Central memory CD4-positive, alpha-beta T cell (primary cell): ENCODE measurements at places on chromosomes 6 and 20.
A peak's percentile ranks its signal among the peaks of the same experiment; 100 is the strongest.

- no peak for DNase-seq
Observed at GRCh38 chr20:38357653-38358207, 11.4 kb downstream of the LBP start.

DNA sequence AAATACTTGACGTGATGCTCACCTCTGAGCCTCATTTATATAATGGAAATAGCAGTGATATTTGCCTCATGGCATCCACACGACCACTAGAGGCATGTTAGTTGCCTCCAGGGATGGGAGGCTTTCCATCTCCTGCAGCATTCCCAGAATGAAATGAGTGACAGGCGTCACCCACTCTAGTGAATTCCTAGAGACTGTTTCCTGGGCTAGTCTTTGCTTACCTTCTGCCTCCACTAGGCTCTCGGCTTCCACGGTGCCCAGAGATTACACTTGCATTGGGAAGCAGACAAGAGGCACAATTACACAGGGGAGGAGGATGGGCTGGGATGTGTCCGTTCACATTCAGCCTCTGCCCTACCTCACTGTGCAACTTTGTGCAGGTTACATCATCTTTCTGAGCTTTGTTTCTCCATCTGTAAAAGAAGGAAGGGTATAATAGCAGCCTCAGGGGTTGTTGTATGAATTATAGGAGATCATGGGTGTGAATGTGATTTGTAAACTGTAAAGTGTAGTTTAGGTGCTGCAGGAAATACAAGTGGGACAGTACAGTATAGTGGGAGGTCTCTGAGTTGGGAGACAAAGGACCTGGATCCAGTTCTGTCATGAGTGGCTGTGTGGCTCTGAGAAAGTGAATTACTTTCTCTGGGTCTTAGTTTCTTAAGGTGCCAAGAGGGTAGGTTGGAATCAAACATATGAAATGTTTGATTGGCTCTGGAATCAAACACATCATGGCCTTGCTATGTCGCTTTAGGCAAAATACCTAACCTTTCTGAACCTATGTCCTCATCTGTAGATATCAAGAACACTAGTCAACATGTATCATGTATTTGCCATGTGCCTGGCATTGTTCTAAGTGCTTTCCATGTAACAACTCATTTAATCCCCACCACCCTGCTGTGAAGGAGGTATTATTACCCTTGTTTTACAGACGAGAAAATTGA lies 3.6 kb upstream of the VSTM2L start:
- no peak for DNase-seq

DNA sequence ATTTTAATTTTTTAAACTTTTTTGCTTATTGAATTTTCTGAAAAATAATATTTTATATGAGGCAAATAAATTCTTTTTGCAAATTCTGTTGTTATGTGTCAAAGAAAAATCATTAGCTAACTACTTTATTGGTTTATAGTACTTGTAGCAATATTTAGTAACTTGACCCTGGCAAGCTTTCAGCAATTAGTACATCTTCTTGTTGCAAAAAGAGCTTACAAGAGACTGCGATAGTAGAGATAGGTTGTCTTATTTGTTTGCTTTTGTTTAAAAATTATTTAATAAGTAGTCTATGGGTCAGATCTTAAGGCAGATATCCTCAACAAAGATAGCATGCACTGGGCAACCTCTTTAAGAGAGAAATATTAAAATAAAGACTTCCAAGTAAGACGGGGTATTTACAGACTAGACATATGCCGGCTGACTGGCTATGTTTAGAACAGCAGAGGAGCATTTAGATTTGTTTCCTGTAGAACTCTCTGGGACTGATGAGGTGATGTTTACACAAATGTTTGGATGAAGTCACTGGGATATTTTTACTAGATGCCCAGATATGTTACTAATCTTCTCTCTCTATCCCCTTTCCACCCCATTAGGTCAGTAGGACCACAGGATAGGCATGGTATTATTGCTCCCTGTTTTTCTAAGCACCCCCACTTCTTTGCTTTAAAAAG lies 25.0 kb downstream of the VGLL2 start:
- DNase-seq: no peak

DNA sequence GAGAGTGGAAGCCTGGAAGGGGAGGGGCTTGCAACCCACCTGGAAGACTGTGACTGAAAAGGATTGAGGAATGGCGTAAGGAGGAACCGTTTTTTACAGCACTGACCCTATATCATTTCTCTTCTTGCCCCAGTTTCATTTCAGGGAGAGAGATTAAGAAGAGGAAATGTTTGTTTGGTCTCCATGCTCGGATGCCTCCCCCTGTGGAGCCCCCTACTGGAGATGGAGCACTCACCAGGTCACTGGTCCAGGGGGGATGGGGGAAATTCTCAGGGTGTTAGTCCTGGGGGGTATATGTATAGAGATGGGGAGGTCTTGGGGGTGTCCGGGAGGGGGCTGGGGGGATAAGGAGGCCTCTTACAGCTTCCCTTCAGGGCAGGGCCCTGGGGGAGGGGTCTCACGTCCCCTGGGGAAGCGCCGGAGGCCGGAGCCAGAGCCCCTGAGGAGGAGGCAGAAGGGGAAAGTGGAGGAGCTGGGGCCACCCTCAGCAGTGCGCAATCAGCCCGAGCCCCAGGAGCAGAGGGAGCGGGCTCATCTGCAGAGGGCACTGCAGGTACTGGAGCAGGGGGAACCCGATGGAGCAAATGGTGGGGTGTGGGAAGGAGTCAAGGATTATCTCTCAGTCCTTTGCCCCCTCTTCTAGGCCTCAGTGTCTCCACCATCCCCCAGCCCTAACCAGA lies 3.2 kb downstream of the CUTA start:
- no peak for DNase-seq

DNA sequence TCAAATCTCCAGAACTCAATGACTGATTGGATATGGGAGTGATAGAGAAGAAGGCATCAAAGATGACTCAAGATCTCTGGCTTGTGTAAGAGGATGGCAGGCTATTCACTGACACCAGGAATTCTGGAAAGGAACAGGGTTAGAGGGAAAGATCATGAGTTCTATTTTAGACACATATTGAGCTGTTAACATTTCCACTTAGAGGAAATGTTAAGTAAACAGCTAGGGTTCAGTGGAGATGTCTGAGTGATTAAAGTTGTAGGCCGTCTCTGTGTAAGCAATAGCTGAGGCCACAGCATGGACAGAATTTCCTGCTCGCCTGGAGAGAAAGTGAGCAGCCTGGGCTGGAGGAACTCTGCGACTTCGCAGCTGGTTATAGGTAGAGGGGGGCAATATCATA lies 21.0 kb downstream of the ZC3H12D start:
- DNase-seq: no peak

DNA sequence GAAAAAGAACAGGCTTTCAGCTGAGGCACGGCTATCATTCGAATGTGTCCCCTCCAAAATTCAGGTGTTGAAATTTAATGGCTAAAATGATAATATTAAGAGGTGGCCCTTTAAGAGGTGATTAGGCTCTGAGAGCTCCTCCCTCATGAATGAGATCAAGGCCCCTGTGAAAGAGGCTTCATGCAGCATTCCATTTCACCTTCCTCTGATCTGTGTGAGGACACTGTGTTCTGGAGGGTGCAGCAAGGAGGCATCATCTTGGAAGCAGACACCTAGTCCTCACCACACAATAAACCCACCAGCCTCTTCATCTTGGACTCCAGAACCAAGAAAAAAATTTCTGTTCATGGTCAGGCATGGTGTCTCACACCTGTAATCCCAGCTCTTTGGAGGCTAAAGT lies 56.4 kb downstream of the PPP1R14C start:
- DNase-seq: no peak

DNA sequence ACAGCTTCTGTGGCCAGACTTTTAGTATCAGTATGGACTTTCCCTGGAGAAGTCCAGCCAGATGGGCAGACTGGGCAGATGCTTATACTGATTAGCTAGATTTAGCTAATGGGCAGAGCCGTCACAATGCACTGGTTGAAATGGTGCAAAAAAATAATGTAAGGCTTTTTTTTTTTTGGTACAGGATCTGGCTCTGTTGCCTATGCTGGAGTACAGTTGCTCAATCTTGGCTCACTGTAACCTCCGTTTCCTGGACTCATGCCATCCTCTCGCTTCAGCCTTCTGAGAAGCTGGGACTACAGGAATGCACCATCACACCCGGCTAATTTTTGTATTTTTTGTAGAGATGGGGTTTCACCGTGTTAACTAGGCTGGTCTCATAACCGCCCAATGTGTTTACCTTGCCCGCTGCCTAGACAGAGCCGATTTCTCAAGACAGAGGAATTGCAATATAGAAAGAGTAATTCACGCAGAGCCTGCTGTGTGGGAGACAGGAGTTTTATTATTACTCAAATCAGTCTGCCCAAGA lies 16.4 kb upstream of the KIFC1 start:
- no peak for DNase-seq

GRCh38 chr6:129592516-129593232 lies 117.3 kb downstream of the ARHGAP18 start:
- DNase-seq: no peak

- no peak for DNase-seq
Observed at GRCh38 chr6:107419733-107420132, 39.6 kb downstream of the PDSS2 start.

- no peak for DNase-seq
Observed at GRCh38 chr20:23588434-23589403, 17.0 kb downstream of the CST9 start.

- no peak for DNase-seq
Observed at GRCh38 chr6:143449082-143449713, 1.3 kb downstream of the ADAT2 start.

- no peak for DNase-seq
Observed at GRCh38 chr6:141359953-141360352, 772.8 kb upstream of the GJE1 start.

- DNase-seq: no peak
Observed at GRCh38 chr6:2467929-2468600, 222.7 kb upstream of the GMDS start.

DNA sequence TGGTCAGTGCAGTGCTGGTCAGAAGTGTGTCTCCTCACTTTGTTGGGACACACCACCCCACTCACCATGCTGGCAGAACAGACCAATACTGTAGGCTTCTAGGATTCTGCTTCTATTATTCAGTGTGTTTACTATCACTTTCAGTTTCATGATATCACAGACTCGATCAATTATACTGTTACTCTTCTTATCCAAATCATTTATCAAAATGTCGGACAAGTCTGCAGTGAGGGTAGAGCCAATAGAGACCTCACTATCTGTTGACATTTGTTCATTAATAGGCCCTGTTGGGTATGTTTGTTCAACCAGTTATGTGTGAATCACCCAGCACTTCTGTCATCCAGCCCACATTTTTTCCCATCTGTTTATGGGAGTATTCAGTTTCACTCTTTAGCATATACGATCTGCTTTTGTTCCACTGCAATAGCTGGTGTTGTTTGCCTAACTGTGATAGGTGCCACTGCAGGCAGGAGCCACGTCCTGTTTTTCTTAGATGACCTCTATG lies 140.1 kb downstream of the NRN1 start:
- peak; percentile 31 for DNase-seq

- DNase-seq: no peak
Observed at GRCh38 chr20:51054233-51054632, 31.3 kb upstream of the KCNG1 start.

DNA sequence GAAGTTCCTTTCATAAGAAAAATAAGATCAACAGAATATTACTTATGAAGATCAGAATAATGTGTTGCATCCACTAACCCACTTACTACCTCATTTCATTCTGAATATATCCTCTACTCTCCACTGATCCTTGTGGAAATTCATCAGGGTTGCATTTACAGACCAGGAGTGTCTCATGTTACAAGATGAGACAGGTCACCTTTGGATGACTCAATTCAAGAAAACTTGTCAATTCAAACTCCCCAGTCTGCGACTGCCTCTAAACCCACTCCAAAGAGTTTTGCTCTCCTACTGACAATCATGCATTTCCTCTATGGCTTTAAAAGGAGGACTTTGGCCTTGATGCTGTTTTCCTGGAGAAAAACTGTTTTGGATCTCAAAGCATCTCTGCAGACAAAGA lies 68.4 kb downstream of the ID4 start:
- no peak for DNase-seq

DNA sequence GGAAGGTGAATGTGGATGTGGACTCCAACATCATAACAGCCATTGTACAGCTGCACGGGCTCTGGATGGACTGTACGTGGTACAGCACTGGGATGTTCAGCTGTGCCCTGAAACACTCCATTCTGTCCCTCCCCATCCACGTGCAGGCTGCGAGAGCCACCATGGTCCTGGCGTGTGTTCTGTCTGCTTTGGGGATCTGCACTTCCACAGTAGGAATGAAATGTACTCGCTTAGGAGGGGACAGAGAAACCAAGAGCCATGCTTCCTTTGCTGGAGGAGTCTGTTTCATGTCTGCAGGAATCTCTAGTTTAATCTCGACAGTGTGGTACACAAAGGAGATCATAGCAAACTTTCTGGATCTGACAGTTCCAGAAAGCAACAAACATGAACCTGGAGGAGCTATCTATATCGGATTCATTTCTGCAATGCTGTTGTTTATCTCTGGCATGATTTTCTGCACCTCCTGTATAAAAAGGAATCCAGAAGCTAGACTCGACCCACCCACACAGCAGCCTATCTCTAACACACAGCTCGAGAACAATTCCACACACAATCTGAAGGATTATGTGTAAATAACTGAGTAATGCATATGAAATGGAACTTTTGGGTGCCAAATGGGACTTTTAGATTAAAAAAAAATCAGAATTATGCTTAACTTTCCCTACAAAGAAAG lies 12.1 kb downstream of the CLDN20 start:
- no peak for DNase-seq

DNA sequence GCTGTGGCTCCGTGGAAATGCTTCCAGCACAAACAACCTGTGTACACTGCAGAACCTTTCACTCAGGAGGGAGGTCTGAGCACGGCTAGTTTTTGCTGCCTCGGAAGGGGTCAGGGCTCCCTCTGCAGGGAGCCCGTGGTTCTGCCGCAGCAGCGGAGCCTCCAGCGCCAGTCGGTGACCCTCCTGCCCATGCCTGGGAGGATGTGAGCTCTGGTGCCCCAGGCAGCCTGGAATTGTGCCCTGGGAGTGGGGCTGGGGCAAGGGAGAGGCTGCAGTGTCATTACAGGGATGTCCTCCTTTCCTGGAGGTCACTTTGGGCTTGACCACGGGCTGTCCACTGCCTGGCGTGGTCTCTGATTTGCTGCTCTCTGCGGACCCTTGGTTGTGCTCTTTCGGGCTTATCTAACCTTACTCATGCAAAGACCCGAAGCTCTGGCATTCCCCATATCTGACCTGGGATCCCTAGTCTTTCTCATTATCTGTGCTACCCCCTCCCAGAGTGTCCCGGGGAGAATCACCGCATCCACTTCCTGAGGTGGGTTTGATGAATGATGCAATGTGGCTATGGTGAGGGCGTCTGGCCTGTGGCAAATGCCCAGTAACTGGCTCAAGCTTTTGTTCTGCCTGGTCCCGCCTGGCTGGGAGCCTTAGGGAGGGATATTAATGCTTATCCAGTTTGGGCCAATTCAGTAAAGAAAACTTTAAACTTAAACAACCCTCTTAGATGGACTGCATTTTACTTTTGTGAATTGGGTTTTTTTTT lies 59.6 kb upstream of the TAGAP start:
- peak; percentile 73 for DNase-seq

- DNase-seq: no peak
Observed at GRCh38 chr6:29734046-29735018, 11.1 kb downstream of the HLA-F start.

DNA sequence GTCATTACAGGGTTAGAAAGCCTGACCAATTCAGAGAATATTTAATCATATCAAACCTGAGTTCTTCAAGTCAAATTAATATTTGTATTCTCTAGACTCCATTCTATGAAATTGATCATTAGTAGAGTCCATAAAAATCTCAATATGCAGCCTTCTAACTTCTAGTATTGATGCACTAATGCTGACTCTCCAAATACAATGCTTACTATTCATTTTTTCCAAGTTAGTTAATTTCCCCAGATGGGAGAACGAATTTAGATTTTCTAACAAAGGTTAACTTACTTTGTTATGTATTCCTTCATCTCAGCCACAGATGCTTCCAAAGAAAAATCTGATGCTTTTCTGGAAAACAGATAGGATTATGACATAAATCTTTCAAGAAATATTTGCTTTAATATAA lies 12.4 kb upstream of the NDRG3 start:
- DNase-seq: no peak
